Transverse colon (tissue), 4 donors: ENCODE measurements at places on chromosomes 4 and X. TPM values are rescaled to one million over a fixed set of nuclear protein-coding genes. Genes with fewer than 3 reads are reported as not detected.

- no peak for DNase-seq
Measured at GRCh38 chr4:82480771-82481505, 50.5 kb downstream of the ENOPH1 start.

The XAGE1A gene
- total RNA-seq, result not detected

The JCHAIN gene
- total RNA-seq, result 279 TPM

GRCh38 chr4:26515936-26516335, 25.7 kb upstream of the CCKAR start:
- no peak for DNase-seq

The RHOH gene
- not detected for total RNA-seq

GRCh38 chr4:29805916-29806480, 914.2 kb upstream of the PCDH7 start:
- no peak for DNase-seq

- DNase-seq, result no peak
Measured at GRCh38 chr4:109125084-109125483, 177.4 kb downstream of the COL25A1 start.

The AKAP14 gene
- not detected for total RNA-seq

DNA sequence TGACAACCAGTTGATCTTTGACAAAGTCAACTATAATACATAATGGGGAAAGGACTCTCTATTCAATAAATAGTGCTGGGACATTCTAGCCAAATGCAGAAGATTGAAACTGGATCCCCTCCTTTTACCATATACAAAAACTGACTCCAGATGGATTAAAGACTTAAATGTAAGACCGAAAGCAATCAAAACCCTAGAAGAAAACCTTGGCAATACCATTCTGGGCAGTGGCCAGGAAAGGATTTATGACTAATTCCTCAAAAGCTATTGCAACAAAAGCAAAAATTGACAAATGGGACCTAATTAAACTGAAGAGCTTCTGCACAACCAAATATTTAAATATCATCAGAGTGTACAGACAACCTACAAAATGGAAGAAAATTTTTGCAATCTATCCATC, 185.1 kb downstream of the NPNT start:
- DNase-seq, result no peak

DNA sequence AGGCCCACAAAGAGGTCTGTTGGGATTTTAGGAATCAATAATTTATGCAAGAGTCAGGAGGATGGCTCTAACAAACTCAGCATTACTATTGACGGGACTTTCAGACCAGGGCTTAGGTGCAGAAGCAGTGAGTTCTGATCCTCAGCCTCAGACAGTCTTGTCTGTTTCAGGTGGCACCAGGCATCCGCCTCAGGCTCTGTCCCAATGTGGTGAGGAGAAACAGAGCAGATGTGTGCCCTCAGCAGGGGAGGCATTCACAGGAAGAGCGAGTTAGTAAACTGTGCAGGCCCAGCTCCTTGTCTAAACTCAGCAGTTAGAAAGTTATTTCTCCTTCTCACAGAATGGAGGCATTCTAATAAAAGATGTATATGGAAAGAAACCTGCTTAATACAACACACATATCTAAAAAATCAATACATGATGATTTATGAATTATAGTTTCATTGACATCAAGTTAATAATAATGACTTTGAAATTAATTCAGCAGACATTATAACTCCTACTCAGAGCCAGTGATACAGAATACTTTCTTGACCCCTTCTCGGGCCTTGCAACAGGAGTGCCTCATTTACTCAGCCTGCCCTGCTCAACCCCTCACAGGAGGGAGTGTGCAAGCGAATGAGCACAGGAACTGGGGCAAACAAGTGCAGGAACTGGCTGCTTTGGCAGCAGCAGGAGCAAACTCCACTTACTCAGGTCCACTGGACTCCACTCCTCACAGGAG, 202.8 kb upstream of the SMIM31 start:
- no peak for DNase-seq
